Stimulated activated CD4-positive, alpha-beta T cell treated with anti-CD3 and anti-CD28 coated beads, Interleukin-2, amount 100 ng/mL, for 4 hours (primary cell): ENCODE measurements at places on chromosomes 16 and 17.

DNA sequence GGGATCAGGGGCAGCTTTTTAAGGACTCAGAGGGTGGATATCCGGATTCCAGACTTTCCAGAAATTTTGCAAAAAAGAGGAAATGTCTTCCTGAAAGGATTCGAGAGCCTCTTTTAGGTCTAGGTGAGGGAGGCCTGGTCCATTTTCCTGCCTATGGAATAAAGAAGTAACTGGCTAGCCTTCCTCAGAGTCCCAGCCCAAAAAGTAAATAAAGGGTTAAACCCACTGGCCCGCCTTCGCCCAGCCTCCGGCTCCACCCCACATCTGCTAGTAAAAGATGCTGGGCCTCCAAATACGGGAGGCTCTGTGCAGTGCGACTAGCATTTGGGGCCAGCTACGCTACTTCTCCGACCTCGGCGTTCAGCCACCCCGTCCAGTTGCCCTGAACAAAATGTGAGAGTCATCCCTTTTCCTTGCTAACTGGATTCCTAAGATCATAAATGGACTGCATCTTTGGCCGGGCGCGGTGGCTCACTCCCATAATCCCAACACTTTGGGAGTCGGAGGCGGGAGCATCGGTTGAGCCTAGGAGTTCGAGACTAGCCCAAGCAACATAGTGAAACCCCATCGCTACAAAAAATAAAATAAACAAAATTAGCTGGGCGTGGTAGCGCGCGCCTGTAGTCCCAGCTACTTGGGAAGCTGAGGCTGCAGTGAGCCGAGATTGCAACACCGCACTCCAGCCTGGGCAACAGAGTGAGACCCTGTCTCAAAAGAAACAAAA lies 824 bp upstream of the MPP2 start:
- peak; percentile 39 for DNase-seq

DNA sequence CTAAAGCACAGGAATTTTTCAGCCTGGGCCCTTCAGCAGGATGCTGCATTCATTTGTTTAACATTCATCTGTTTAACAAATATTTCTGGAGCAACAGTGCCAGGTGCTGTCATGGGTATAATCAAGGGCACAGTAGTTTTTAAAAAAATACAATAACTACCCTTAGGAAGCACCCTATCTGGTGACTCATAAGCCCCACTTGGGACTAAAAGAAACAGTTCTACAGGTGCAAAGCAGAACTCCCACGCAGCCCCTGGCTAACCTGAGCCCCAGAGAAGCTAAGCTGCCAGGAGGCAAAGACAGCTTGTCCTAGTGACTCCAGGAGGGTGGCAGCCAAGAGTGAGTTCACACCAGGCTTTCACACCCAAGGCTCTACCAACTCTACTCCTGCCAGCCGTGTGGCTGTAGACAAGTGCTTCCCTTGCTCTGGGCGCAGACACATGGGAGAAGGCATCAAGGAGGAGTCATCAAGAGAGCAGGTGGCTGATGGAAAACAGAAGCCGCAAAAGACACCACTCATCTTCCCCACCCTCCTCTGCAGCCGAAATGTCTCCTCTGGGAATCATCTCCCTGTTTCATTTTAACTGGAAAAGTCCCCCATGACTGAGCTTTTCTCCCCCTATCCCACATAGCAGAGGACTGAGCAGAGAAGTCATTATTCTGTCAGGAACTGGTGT lies 14.4 kb downstream of the CUEDC1 start:
- DNase-seq: peak; percentile 39

DNA sequence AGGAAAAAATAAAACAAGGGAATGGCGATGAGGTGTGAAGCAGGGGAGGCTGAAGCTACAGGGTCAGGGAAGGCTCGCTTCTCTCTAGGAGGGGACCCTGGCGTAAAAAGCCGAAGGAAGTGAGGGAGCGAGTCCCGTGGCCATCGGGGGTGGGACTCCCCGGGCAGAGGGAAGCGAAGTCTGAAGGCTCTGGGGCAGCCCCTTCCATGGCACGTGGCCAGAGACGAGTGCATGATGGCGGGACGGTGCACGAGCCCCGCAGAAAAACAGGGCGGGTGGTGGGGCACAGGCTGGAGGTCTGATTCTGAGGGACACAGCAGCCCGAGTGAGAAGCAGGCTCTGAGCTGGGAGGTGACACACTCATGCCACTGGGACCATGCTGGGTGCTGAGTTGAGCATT lies 21.1 kb upstream of the NCBP3 start:
- no peak for DNase-seq

- DNase-seq: no peak
Measured at GRCh38 chr17:17551361-17551760, 40.1 kb downstream of the PEMT start.

- no peak for DNase-seq
Measured at GRCh38 chr17:40329839-40330794, 21.1 kb downstream of the RARA start.

DNA sequence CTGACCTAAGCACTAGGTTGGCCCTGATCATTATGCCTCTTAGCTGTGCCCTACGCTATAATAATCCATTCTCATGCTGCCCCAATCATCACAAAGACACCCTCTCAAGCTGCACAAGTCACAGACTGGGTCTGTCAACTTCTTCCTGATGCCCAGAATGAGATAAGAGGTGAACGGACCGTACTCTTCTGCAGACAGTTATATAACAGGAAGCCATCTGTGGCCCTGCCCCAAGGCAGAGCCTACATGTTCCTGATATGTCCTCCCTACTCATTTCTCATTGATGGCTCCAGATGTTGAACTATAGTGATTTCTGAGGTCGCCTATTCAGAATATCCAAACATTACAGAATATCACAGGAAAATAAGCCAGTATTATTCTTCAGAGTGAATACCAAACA lies 471.6 kb upstream of the ERCC4 start:
- DNase-seq: no peak

- DNase-seq: peak; percentile 39
Measured at GRCh38 chr17:76710863-76711611, at the start of gene MXRA7. Gene MXRA7 (minus strand): TSS chr17:76710965. CDS start chr17:76710946, 19 bp downstream.

DNA sequence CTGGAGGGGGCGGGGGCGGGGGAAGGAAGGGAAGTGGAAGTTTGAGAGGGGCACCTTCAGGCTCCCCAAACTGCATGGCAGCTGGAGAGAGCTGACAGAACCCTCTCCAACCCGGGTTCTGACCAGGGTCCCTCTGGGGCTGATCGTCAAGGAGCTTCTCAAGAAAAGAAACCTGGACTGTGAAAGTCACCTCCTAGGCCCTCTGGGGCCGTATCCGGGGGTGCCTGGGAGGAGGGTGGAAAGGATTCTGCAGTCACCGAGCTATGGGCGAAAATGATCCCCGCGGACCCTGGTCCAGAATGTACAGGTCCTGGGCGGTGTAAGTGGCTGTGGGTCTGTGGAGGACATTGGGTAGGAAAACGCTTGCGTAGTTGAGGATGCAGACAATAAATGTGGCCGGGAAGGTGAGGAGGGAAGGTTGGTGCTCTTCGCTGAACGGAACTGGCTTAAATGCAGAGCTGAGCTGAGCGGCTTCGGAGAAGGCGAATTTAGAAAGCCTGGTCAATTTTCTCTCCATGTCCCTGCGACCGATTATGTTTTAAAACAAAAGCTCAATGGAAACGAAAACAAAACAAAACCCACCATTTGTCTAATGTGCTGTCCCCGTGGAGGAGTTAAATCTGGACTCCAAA lies 3.6 kb upstream of the LHX1 start:
- no peak for DNase-seq
